ENCODE measurements at places on chromosomes 5 and 9.

- DNase-seq, result no peak
Observed at GRCh38 chr5:162668926-162669325, 601.4 kb downstream of the GABRG2 start.

DNA sequence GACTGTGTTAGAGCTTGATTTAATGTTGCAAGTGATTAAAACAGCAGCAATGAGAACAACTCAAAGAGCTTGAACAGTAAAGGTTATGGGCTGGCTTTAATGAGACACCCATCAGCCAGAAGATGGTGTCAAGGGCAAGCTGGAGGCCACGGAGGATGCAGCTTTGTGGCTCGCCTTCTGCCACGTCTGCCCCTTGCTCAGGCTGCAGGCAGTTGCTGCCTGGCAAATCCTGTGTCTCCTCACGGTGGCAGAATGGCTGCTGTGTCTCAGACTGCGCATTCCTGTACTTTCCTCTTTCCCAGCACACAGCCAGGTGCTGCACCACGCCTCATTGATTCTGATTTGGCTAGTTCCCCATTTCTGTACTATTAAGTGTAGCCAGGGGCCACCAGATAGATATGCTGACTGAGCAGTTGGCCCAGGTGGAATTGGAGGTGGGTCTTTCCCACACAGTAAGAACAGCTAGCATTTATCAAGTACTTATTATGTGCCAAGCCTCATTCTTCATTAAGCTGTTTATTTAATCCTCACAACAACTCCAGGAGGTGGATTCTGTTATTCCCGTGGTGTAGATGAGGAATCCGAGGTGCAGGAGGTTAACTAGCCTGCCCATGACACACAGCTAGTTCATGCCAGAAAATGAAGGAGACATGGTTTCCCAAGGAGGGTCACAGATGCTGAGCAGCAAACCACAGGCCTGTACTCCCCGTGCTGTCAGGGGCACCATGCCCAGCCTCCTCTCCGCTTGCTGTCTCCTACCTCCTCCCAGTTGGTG lies 3.5 kb downstream of the NXNL2 start:
- no peak for DNase-seq

GRCh38 chr5:93884254-93884653 lies 142.9 kb upstream of the POU5F2 start:
- no peak for DNase-seq

DNA sequence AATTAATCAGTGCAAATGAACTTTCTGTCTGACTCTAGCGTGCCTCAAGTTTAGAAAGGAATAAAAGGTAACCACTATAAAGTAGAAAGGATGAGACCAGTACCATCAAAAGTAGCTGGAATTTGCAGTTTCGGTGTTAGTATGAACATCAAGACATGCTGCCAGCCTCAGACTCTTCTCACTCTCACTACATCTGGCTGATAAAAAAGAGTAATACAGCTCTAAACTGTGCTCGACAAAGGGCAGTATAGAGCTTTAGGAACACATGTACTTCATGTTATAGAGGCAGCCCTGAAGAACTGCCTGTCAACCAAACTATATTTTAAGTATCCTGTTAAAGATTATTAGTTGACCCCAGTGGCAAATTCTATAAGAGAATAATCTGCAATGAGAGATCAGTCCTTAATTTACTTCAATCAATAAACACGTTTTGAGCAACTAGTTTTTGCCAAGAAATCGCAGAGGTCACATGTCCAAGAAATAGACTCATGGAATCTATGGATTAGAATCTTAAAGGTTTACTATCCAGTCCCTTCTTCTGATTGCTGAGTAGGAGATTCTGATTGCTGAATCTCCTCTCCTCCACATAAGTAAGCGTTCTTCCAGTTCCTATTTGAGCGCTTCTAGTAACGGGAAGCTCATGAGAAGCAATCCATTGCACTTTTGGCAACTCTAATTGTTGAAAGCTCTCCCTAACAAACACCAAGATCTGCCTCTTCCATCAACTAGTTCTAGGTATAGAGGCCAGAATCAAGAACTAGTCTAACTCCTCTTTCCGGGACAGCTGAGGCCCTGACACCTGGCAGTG lies 941 bp downstream of the XPA start:
- DNase-seq, result peak; percentile 31

- no peak for DNase-seq
Observed at GRCh38 chr5:139392678-139393496, 2.0 kb downstream of the PROB1 start.

- peak; percentile 76 for DNase-seq
Observed at GRCh38 chr9:95313010-95313498, 4.5 kb downstream of the FANCC start.

DNA sequence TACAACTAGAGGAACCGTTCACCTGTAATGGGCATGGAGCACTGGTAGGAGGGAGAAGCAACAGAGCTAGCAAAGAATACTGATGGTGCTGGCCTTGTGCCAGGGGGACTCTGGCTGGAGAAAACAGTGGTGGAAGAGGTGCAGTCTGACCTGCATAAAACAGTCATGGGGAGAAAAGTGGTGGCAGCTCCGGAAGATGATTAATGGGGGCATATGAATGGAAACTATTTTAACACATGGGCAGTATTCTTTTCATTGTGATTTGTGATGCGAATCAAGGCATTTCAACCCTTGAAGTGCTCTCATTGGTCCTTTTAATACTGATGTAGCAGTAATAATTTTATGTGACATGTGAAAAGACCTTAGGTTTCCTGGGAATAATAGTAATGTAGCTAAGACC lies 219.6 kb downstream of the ADAMTS6 start:
- peak; percentile 11 for DNase-seq

- no peak for DNase-seq
Observed at GRCh38 chr9:14344053-14344524, 30.1 kb upstream of the NFIB start.

- no peak for DNase-seq
Observed at GRCh38 chr9:99472240-99472915, 250.3 kb downstream of the SEC61B start.

DNA sequence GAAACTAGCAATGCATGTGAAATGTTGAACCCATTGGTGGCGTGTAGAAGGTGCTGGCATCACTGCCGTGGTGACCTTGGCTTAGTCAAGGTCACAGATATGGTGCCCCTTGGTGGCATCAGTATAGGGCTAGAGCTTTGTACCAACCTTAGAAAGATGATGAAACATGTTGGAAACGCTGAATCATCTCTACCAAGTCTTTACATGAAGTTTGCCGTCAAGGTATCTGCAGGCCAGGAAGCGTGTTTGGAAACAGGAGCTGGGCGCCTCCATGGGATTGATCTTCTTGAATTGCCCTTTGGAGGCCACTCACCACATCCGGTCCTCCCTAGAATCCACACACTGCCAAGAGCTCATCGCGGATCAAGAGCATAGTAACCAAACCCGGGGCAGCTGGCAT lies 16.9 kb upstream of the BOD1 start:
- DNase-seq, result no peak

DNA sequence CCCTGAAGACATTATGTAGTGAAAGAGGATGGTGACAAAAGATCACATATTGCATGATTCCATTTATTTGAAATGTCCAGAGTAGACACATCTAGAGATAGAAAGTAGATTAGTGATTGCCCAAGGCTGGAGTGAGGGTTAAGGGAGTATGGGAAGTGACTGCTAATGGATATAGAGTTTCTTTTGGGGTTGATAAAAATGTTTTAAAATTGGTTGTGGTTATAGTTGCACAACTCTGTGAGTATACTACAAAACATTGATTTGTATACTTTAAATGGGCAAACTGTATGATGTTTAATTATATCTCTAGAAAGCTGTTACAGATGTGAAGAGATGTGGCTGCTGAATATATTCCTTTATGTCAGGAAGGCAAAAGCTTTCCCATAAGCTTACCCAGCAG lies 202.8 kb downstream of the CCDC171 start:
- no peak for DNase-seq

- no peak for DNase-seq
Observed at GRCh38 chr9:103837940-103838339, 256.2 kb upstream of the SMC2 start.

DNA sequence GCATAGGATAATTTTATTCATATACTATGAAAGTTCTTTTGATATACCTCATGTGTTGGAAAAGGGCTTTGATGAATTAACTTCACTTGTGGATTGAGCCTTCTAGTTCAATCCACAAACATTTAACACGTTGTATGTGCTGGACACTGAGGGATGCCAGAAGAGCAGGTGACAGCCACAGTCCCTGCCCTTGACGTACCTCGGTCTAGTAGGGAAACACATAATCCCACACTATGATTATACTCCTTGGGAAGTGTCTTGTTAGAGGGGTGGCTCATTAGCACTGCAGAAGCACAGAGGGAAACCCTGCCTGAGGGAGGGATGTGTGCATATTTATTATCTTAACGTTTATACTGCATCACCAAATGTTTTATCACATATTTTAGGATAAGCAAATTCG lies 61.2 kb downstream of the PIK3R1 start:
- no peak for DNase-seq

GRCh38 chr9:631596-631995 lies 209.9 kb upstream of the DMRT1 start:
- no peak for DNase-seq

DNA sequence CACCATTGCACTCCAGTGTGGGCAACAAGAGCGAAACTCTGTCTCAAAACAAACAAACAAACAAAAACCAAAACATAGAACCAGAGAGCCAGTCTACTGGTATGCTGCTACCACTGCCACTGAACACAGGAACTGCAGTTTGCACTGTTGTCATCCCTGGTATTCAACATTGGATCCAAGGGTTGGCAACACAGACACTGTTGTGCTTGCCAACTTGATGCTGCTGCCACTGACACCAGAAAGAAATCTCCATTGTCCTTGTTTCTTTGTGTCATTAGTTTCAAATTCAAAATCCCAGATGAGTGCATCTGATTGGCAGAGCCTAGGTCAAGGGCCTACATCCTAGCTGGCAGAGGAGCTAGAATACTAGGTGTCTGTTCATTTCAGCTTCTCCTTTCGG lies 16.2 kb downstream of the HINT1 start:
- no peak for DNase-seq

DNA sequence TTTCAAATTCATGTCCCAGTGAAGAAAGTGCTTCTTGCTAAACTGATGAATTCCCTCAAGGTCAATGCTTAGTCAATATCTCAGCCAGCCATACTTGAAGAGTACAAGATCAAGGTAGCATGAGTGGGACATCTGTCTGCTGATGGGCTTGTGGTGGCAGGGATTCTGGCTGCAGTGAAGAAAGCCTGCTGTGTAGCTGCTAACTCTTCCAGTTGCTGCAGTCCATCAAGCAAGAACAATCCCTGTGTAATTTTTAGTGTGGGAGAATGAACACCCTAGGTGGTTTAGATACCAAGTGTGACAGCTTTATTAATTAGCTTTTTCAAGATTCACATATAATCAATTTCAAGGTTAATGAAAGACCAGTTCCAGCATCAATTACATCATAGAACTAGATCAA lies 443.9 kb downstream of the TAF11L14 start:
- no peak for DNase-seq

All from AG08396 (cell line).